Globus pallidus (tissue), 1 donor: ENCODE measurements at places on chromosomes 16 and 17.
A peak's percentile ranks its signal among the peaks of the same experiment; 100 is the strongest.

GRCh38 chr17:58970609-58971450, 135.8 kb downstream of the TRIM37 start:
- DNase-seq = no peak

- no peak for DNase-seq
Measured at GRCh38 chr16:9526791-9527190, 435.3 kb downstream of the HAPSTR1 start.

GRCh38 chr16:81369888-81370504, 55.2 kb downstream of the GAN start:
- DNase-seq = no peak

GRCh38 chr16:81316176-81316496, 1.4 kb downstream of the GAN start:
- no peak for DNase-seq

DNA sequence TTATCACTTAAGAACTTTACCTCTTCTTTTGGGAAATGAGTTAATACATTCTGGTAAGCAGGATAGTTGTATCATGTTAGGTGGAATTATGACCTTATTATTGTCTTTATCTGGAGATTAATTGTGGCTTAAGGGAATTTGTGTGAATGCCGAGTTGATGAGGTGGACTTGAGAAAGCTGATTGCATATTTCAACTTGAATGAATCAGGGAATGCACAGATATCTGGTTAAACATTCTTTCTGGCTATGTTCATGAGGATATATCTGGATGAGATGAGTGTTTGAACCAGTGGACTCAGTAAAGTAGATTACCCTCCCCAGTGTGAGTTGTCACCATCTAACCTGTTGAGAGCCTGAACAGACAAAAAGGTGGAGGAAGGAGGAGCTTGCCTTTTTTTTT, 326.1 kb upstream of the GOT2 start:
- no peak for DNase-seq

GRCh38 chr16:70627696-70628095, 18.7 kb upstream of the IL34 start:
- no peak for DNase-seq

- no peak for DNase-seq
Measured at GRCh38 chr16:79826732-79827475, 226.4 kb upstream of the MAF start.

GRCh38 chr17:80836971-80837481, 154.6 kb upstream of the CHMP6 start:
- DNase-seq = no peak

- no peak for DNase-seq
Measured at GRCh38 chr16:86609115-86609514, 30.8 kb downstream of the FOXL1 start.

DNA sequence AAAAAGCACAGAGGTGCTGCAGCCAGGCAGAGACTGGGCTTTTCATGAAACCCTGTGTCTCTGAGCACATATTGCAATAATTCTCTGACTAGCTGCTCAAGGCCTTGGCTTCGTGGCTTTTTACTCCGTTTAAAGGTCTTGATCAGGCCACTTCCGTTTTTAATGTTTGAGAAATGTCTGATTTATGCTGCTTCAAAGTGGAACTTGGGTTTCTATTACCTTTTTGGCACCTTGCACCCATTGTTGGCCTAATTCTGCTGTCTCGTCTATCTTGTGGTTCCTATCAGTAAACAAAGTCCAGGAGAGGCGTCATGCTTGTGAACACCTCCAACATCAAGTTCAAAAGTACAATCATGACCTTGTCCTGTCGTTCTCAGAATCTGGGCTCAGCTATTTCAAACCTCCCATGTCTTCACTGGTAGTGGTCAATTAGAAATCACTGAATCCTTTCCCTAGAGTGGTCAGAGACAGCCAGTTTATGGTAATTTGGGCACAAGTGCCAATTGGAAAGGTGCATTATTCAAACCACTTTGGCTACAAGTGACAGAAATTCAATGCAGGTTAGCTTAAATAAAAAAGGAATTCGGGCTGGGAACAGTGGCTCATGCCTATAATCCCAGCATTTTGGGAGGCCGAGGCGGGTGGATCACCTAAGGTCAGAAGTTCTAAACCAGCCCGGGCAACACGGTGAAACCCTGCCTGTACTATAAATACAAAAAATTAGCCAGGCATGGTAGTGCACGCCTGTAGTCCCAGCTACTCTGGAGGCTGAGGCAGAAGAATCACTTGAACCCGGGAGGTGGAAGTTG, 33.3 kb upstream of the METTL9 start:
- DNase-seq = no peak

GRCh38 chr17:3026856-3027751, 36.3 kb downstream of the OR1D5 start:
- no peak for DNase-seq

GRCh38 chr17:70987867-70988340, 818.6 kb downstream of the KCNJ2 start:
- DNase-seq = no peak

DNA sequence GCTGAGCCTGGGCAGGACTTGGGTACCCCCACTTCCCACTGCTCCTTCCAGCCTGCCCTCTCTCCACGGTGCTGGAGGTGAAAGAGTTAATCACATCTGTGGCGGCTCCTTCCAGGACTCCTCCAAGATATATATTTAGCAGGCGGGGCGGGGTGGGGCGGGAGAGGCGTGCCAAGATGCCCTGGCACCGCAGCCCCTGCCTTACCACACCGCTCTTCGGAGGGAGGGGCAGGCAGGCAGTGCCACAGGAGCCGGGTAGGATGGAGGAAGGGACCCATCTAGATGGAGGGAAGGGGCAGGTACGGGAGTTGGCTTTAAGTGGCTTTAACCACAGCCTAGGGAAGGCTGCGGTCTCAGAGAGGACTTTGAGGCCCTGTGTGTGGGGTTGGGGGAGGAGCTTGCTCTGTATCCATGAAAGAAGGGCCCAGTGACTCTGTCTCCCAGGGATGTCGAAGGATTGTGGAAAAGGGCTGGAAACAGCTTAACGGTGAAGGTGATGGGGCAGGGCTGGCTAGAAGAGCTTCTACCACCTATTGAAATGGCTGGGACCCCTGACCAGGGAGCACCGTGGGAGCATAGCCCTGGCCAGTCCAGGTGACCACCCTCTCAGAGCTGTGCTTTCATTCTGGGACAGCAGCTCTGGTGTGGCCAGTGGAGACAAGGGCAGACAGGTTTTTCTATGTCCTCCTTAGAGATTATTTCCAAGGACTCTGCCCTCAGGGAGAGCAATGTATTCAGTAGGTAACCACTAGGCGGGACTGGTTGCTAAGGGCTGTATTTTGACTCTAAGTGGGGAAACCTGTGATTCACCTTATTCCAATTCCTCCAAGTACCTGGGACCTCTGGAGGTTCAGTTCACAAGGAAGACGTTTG, 13.0 kb downstream of the GPR142 start:
- DNase-seq = no peak

GRCh38 chr16:89369266-89369895, 121.0 kb downstream of the ANKRD11 start:
- DNase-seq = no peak

- DNase-seq = no peak
Measured at GRCh38 chr17:17702449-17703139, 21.3 kb downstream of the RAI1 start.

DNA sequence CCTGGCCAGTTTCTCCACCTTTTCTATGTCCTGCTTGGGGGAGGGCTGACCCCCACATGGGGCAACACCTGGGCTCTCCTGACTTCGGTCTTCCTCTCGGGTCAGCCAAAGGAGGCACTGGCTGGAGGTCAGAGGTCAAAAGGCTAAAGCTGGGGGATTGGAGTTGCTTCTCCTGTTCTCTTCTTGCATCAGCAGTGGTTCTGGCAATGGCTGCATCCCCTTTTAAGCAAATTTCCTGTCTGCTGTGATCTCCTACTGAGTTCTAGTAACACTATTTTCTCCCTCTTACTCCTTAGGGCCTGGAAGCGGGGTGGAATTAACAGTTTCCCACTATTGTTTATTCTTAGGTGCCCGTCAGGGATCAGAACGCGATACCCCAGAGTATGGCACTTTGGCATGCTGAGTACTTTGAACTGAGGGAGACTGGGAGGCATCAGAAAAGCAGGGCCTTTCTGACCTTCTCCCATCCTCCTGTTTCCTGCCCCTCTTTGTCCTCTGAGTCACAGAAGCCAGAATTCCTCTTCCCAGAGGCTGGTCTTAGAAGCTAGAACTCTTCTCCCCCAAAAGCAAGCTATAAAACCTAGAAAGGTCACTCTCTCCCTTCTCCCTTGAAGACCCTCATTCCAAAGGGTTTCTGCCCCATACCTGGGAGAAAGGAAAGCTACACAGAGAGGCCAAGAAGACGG, 268.2 kb downstream of the STX8 start:
- no peak for DNase-seq

GRCh38 chr16:2751577-2752034, 832 bp upstream of the SRRM2 start:
- DNase-seq = no peak

DNA sequence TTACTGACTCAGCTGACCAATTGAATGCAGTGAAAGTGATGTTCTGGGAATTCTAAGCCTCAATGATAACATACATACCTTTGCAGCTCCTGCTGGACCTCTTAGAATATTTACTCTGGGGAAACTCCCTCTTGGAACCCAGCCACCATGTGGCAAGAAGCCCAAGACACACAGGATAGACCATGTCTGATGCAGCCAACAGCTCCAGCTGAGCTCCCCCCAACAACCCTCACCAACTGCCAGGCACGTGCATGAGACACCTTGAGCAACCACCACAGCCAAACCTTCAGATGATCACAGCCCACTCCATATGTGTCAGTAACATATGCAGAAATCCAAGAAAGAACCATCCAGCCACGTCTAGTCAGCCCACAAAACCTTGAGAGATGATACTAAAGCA, 53.0 kb downstream of the XYLT1 start:
- DNase-seq = no peak

DNA sequence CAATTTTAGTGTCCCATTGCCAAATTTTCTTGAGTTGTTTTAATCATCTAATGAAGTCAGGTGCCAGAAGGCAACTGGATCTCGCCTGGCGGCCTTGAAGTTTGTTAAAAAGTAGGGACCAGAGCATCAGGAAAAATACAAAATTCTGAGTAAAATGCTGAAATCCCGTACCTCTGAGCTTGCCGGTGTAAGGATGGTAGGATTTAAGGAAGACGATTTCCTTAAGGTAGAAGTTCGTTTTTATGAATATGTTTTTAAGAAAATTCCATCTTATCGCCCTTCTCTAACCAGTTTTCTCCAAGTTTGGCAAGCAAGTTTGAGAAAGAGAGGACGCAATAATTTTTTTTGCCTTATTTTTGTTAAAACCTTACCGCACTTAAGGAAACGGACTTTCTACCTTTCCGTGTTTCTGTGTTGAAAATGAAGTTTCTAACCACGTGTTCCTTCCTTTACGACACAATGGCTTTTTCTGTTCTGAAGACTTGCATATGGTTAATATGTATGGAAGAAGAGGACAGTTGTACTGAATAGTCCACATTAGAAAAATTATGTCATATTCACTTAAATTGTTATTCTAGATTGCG, 748 bp downstream of the ATF7IP2 start:
- DNase-seq = no peak

DNA sequence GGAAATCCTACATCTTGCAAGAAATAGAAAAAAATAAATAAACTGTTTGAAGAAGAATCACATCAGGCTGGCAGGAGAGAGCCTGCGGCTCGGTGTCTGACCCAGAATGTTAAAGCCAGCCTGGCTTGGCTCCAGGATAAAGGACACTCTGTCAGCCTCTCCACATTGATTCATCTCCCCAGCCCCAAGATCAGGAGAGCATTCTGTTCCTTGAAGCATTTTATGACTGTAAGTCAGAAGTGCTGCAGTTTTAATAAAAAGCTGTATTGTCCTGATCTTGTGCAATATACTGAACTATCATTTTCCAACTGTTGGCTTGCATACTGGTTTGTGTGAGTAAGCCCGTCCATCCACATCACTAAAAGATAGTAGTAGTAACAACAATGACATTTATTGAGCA, 426.6 kb downstream of the HAPSTR1 start:
- DNase-seq = peak; percentile 9

- DNase-seq = peak; percentile 35
Measured at GRCh38 chr17:68378268-68379176, 78.8 kb downstream of the WIPI1 start.

- peak; percentile 33 for DNase-seq
Measured at GRCh38 chr17:1931844-1932579, 93.1 kb downstream of the RTN4RL1 start.

- DNase-seq = no peak
Measured at GRCh38 chr16:84124257-84125073, 7.7 kb upstream of the MBTPS1 start.

GRCh38 chr16:2385190-2385836, 43.9 kb upstream of the CCNF start:
- no peak for DNase-seq

- no peak for DNase-seq
Measured at GRCh38 chr17:72413077-72414031, 292.5 kb downstream of the SOX9 start.

GRCh38 chr16:19286827-19287226, 1.3 kb downstream of the CLEC19A start:
- no peak for DNase-seq

DNA sequence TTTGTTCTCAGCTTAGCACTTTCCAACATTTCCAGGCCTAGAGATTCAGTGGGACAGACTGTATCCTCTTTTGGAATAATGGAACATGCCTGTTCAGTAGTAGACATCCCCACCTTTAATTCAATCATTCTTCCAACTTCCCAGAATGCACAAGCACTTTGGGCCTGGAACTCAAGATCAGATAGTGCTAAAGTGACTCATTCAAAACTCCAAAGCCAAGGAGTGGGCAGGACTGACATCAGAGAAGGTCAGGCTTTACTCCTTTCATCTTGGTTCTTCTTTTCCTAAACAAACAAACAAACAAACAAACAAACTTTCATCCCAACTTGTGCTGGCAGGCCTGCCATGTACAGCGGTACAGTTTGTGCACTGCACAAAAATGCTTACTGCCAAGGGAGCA, 172.0 kb downstream of the AXIN2 start:
- DNase-seq = no peak

GRCh38 chr16:30005341-30006094, 5.3 kb downstream of the DOC2A start:
- DNase-seq = peak; percentile 11

GRCh38 chr17:69870091-69870530, 204.9 kb upstream of the KCNJ16 start:
- no peak for DNase-seq

DNA sequence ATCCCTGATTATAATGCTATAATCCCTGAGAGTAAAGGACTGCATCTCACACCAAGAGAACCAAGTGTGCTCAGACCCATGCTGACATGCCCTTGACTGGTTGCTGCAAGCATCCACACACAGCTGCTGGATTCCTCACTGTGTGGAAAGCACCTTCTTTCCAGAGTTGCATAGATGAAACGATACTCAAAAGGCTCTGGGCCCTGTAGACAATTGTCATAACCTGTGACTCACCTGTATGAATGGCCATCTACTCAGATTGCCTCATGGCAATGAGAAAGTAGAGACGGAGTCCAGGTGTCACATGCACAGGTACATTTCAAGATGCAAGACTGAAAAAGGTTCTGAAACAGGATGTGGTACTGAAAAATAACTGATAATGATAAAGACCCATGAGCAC, 58.1 kb downstream of the MPHOSPH6 start:
- DNase-seq = no peak

- no peak for DNase-seq
Measured at GRCh38 chr16:49809561-49809960, 46.4 kb downstream of the ZNF423 start.
